ENCODE measurements at places on chromosomes 7 and 10.

GRCh38 chr10:112631501-112632400 is 184.7 kb downstream of the VTI1A start:
- no peak for DNase-seq

DNA sequence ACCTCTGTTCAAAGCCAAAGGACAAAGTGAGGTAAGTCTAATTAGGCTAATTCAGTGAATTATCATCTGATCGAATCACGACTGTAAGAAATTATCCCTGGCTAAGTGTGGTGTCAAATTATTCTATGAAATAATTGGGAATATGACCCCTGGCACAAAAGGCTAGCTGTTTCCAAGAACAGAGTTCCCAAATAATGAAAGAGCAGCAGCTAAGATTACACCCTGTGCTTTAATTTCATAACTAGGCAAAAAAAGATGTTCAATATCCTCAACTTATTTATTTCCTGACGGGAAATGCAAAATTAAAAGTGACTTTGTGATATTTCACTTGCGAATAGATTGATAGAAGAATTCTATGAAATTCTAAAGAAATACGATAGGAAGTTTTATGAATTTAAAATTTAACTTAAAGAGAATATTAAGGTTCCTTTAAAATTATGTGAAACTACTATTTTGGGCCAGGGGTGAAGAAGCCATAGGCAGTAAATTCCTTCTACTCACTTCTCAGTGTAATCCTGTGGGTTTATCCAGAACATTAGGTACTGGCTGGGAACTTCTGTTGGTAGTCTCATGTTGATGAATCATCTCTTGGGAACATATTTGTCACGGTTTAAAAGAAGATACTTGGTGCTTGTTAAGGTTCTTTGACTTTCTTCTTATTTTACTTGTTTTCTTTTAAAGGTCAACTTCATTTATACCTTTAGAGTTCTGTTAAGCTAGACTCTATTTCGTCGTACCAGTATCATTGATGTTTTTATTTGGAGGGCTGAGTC is 148.5 kb downstream of the POLR1F start:
- no peak for DNase-seq

GRCh38 chr7:151048911-151049463 is 656 bp downstream of the ASIC3 start:
- no peak for DNase-seq

DNA sequence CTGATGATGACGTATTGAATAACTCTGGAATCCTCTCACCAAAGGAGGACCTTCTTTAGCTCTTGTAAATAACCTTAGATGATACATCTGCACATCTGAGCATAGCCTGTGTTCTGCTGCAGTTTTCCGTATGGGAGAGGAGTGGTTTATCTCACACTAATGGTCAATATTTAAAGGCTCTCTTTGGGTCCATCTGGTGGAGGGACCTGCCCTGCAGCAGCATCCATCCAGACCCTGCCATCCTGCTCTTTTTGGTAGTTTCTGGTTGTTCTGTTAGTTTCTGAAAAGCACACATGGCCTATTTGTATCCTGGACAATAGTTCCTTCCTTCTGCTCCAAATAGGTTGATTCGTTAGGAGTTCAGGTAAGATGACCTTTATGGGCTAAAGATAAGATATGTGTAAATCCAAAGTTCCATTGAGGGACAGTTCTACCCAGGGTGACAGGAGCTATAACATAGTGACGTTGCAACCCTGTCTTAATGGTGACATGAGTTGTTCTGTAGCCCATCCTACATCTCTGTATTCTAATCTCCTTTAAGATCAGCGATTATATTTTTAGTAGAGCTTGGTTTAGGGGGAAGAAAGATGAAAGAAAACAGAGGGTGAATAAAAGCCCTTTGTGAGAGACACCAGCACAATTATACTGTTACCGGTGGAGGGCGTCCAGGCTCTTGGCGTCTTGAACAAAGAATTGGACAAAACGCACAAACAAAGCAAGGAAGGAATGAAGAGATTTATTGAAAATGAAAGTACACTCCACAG is 60.0 kb upstream of the KLF14 start:
- DNase-seq, result no peak

DNA sequence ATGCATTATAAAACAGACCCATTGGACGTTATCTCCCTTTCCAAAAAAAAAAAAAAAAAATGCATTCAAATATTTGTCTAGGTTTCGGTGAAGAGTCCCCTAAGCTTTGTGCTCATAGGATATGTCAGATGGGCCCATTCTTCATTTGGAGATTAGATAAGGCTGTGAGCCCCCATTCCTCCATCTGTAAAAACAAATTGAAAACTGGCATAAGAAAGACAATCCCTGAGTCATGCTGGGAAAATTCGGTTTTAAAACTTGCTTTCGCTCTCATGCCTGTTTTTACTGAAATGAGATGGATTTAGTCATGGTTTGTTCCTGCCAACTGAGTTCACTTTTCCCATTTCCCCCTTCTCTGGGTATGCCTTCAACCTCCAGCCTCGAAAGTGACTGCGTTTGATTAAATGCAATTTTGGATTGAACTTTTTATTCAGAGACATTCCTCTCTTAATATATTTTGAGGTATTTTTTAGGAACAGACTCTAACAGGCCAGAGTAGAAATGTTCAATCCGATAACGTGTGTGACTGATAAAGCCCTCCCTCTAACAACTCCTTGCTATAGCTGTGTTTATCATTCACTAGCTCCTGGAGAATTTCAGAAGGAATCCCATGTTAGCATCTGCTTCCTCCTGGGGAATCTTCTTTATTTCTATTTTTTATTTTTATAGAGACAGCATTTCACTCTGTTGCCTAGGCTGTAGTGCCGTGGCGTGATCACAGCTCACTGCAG is 190.9 kb upstream of the LYZL2 start:
- no peak for DNase-seq

DNA sequence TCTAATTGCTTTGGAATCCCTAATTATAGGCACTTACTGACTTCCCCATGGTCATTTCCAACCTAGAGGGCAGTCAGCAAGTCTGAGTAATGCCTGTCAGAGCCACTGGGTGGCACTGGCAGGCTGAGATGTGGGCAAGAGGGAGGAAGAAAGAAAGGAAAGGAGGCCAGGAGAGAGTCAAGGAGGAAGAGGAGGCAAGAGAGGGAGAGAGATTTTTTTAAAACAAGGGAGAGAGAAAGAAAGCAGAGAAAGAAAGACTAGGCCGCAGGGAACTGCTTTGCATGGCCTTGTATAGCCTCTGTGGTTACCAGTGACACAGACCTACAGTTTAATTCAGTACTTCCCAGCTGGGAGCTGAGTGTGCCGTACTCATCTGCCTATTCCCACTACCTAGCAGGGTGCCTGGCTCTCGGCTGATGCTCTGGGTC is 210.4 kb upstream of the ADO start:
- no peak for DNase-seq

DNA sequence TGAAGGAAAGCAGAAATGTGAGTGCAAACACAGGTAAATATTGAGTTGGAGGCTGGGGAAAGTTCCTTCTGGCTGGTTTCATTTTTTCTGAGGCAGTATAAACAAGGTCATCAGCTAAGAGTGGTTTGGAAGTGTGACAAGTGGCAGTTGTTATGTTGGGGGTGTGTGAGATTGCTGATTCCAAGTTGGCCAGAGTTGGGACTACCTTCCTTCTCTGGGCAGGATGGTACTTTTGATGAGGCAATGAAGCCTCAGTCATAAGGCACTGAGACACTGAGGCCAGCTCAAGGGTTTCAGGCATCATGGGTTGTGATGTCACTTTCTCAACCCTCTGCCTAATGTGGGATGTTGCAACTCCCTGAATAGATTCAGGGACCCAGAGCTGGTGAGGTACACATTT is 8.2 kb upstream of the PTTG1IP2 start:
- DNase-seq, result no peak

- DNase-seq, result no peak
Measured at GRCh38 chr10:126902157-126902556, 3.1 kb upstream of the DOCK1 start.

DNA sequence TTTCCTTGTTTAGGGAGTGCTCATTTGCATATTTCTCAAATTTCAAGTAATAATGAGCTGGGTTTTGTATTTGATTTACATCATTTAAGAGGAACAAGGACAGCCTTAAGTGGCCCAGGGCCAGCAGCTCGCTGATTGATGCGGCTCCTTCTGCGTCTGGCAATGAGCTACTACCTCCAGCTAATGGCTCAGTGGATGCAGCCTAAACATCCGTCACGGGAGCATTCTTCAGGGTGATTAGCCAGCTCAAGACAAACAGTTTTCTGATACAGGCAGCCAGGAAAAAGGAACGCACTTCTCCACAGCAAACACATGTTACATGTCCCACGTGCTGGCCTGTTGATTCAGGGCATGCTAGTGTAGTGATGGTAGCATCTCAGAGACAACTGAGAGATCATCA is 169.3 kb upstream of the TCERG1L start:
- DNase-seq, result no peak

DNA sequence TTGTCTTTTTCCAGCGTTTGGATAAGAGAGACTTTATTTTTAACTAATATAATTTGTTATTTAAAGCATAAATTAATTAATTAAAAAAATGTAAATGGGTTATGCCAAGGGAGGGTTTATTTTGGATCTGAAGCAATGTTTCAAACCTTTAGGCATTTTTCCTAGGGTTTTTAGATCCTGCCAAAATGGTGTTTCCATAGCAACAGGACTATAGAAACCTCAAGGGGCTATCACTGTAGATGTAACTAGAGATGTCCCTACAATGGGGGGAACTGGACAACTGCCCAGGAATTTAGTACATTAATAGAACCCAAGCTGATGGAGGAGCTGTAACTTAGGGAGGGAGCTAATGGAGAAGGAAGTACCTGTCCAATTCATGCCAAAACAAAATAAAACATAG is 57.3 kb downstream of the SLC39A12 start:
- no peak for DNase-seq

DNA sequence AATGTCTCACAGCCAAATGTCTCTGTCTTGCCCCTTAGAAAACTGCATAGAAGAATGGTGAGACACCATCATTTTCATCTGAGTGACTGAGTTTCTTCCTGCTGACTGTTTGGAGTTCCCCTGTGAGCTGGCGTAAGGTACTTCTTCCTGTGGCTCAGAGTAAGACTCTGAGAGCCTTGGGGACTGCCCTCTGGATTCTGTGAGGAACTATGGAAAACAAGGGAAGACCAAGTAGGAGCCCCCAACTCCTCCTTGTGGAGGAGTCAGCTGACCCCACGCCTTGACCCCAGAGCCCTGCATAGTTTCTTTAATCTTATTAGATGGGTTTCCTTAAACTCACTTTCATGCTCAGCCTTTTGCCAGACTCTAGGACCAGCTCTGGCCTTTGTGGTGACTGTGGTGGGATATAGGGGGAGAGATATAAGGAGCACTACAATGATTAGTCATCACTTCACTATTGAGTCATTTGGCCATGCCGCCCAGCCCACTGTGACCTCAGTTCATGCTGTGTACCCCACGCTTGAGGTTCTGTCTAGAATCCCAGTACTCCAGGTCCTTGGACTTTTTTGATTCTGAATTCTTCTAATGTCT is 51.8 kb upstream of the FAM133B start:
- no peak for DNase-seq

GRCh38 chr7:28587211-28587610 is 174.9 kb downstream of the CREB5 start:
- DNase-seq, result no peak

DNA sequence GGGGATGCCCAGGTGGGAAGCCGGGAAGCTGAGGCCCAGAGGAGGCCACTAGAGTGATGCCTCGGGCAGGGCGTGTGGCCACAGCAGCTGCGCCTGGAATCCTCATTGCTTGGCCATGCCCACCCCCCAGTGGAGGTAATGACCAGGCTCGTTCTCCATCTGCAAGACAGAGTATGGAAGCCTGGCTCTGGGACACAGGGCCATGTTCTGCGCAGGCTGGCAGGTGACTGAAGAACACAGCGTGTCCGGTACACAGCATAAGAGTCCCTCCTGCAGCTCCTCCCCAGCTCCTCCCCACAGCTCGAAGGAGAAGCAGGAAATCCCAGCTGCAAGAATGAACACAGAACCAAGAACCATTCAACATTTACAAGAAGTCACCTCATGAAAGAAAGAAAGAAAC is 64.8 kb downstream of the SMURF1 start:
- no peak for DNase-seq

DNA sequence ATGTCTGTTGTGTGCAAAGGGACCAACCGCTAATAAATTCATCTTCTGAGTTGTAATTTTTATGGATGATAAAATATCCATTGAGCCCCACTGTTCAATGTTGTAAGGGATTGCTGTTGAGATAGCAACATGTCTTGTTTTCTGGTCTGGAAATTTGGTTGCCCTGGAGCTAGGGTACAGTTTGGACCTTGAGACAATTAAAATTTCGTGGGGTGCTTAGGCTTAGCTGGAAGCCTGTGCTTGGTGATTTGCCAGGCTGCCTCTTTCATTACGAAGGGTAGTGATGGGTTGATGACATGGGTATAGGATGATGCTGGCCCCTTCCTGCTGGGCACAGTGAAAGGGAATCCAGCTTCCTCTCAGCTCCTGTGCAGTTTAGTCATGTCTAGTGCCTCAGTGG is 43.6 kb downstream of the PLCE1 start:
- no peak for DNase-seq

GRCh38 chr7:157676001-157676400 is 339.2 kb downstream of the DNAJB6 start:
- DNase-seq, result peak; percentile 55

- DNase-seq, result peak; percentile 21
Measured at GRCh38 chr7:150855476-150856302, 3.4 kb downstream of the AOC1 start.

- no peak for DNase-seq
Measured at GRCh38 chr7:74498996-74499834, 45.5 kb downstream of the GTF2IRD1 start.

- DNase-seq, result no peak
Measured at GRCh38 chr7:129955993-129956543, 3.3 kb upstream of the UBE2H start.

DNA sequence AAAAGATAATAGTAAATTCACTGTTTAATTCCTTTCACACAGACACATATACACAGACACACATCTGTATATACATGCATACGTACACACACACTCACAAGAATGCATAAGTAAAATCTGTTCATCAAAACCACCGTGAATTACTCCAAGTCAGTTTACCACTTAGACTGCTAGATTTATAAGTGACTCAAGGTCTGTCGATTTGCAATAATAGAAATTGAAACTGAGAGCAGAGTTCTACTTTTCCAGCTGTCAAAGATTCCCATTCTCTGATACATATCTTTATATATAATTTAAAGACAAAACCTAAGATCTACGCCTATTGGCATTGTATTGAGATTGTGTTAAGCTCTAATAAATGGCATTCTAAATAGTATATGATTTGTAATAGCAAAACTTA is 9.9 kb upstream of the HGF start:
- no peak for DNase-seq

DNA sequence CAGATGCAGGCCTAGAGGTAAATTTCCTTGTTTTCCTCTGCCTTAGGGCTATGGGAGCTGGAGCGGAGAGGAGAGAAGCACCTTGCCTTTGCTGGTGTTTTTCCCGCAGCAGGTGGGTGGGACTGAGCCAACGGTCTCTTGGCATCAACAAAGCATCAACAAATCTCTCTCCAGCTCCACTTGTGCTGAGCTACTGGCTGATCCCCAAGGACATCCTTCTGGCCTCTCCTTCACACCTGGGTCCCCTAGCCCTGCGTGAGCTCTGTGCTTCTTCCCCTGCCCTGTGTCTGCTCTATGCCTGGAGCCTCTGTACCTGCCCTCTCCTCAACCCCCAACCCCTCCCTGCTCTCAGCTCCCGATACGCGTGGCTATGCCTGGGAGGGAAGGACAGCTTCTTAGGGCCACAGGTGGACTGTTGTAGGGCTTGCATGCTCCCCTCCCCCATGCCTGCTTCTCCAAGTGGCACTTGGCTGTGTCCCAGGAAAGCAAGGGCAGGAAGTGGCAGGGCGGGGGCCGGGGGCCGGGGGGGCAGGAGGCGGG is 3.2 kb upstream of the CLDN4 start:
- no peak for DNase-seq
